ENCODE measurements at places on chromosomes 6 and 20.

DNA sequence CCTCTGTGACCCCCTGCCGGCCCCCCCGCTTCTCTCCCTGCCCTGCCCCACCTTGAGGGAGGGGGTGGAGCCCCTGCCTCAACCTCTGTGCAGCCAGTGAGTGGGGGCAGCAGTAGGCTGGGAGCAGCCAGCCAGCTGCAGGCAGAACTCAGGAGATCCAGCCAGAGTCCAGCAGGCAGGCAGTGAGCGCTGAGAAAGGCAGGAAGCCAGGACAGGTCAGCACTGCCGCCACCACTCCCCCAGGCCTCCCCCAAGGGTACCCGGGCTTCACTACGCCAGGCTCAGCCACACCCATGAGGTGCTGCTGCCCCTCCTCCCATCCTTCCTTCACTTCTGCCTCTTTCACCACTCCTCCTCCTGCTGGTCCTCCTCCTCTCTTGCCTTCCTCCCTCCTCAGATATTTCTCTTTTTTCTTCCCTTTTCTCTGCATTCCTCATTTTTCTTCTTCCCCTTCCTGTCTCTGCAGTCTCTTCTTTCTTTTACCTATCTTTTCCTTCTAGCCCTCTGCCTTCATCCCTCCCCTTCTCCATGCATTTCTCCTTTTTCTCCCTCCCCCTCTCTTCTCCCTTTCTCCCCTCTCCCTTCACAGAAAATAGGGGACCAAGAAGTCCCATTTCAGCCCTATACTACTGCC is 11.5 kb downstream of the TMEM63B start:
- DNase-seq, result no peak

GRCh38 chr6:125453516-125453915 is 151.7 kb upstream of the HDDC2 start:
- no peak for DNase-seq

- DNase-seq, result no peak
Measured at GRCh38 chr6:73854998-73855718, 159.2 kb downstream of the CD109 start.

GRCh38 chr6:41318654-41319565 is 16.5 kb upstream of the NCR2 start:
- peak; percentile 64 for DNase-seq

- DNase-seq, result no peak
Measured at GRCh38 chr6:15518057-15518456, 144.8 kb downstream of the DTNBP1 start.

- DNase-seq, result no peak
Measured at GRCh38 chr6:120108061-120108795, 758.7 kb upstream of the MAN1A1 start.

GRCh38 chr20:46394872-46395760 is 11.3 kb downstream of the ELMO2 start:
- DNase-seq, result no peak

DNA sequence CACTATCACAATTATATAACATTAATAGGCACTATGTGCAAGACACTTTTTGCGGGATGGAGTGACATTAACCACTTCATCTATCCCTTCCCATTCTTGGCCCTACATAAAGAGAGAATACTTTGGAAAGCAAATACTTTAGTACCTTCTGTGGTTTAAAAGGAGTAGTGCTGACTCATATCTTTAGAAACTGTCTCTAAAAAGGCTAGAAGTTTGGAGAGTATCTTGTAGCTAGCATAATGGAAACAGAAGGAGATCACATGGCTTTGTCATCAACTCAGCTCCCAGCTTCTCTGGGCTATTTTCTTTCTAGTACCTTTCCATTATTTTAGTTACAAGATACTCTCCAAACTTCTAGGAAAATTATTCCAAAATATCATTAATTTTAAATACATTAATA is 157.5 kb downstream of the ADGRG6 start:
- no peak for DNase-seq

GRCh38 chr20:59305908-59306655 is 5.7 kb downstream of the EDN3 start:
- DNase-seq, result no peak

GRCh38 chr20:34708621-34709043 is 4.5 kb downstream of the TP53INP2 start:
- peak; percentile 45 for DNase-seq

DNA sequence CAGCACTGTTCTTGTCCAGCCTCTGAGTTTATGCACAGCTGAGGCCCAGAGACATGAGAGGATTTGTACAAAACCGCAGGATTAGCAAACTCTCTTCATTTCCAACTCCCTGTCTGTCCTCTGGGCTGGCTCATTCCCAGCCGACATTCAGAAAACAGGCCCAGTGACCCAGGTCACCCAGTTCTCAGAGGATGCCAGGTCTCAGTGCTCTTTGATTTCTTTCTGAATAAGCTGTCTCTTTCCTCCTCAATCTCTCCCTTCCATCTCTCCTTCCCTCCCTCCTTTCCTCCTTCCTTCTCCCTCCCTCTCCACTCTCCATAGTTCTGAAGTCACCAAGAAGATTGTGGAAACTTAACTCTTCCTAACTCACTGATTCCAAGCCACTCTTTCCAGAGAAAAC is 372.7 kb upstream of the SULF2 start:
- DNase-seq, result no peak

DNA sequence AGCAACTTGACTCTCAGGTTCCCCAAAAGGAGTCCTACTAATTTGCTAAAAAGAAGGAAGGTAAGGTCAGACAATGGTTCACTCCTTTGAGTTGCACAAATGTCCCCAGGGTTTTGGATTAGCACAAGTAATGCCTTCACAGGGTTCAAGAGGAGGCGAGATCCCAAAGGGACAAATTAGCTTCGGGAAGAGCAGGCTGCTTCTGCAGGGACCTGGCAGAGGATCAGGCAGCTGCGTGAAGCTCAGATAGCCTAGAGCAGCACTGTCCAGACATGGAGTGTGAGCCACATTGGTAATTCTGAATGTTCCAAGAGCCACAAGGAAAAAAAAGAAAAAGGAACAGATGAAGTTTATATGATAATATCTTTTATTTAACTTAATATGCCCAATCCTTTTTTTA is 115.4 kb downstream of the CFAP61 start:
- DNase-seq, result no peak

GRCh38 chr20:34907616-34908469 is 31.4 kb downstream of the ACSS2 start:
- peak; percentile 91 for DNase-seq

DNA sequence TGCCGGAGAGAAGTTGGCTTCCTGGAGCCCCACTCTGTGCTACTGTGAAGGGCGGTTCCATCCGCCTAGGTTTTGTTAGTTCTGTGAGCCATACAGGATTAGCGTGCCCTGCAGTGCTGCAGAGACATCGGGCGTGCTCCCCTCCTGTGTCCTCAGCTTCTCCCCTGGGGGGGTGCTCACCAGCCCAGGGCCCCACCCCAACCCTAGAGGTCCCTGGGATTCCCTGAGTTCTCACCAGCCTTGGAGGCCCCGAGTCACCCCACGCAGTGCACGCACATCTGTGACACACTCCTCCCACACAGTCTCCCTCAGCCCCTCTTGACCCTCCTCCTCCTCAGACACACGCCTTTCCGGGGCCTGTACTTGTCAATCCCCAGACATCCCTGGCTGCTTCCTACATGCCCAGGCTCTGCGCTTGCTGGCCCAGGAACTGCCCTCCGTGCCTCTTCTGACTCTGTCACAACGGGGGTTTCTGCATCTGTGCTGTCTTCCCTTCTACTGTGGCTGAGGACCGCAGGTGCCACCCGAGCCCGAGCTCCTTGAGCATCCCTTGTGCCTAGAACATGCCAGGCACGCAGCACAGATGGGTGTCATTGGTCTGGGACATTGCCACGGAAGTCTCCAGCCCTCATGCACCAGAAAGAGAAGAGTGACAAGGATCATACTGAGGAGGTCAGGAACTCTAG is 123.2 kb upstream of the RPS6KA2 start:
- no peak for DNase-seq

DNA sequence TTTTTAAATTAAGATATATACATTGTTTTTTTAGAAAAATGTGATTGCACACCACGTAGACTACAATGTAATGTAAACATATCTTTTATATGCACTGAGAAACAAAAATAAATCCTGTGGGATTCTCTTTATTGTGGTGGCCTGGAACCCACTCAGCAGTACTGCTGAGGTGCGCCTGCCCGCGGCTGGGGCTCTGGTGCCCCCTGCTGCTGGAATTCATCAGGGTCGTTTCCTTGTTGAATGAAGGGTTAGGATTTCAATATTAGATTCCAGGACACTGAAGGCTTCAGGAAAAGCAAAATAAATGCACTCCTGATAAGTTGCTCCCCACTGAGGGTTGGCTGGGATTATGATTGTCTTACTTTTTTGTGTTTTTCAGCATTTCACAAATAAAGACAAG is 175.8 kb upstream of the GGTLC1 start:
- DNase-seq, result no peak

DNA sequence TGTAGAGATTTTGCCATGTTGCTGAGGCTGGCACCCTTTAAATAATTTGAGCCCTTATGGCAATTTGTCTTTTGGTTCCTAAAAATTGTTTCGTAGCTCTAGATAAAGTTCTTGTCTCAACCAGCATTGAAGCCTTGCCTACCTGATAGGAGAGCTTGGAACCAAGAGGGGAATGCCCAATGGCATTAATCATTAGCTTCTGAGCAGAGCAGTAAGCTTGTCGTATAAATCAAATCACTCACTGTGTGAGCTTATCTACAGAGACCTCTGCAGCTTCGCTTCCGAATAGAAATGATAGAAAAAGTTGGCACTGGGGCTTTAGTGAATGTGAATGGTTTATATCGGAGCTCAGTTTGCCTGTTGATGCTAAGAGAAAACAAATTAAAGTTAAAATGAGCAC is 10.7 kb downstream of the ANKRD6 start:
- no peak for DNase-seq

GRCh38 chr6:39088331-39088730 is 26.7 kb downstream of the SAYSD1 start:
- DNase-seq, result no peak

GRCh38 chr20:53844259-53844658 is 226.1 kb downstream of the BCAS1 start:
- no peak for DNase-seq

DNA sequence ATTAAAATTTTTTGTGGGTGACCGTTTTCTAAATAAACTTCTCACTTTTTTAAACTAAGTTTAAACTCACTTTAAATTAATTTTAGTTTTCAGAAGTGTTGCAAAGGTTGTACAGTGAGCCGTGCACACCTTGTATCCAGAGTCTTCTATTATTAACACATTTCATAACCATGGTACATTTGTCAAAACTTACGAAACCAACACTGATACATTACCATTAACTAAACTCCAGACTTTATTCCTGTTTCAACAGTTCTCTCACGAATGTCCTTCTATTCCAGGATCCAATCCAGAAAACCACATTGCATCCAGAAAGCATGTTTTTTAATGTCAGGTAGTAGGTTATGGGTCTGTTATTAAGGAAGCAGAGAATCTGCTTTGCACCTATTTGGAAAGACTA is 319.9 kb downstream of the CBLN4 start:
- no peak for DNase-seq

- no peak for DNase-seq
Measured at GRCh38 chr6:90326404-90327057, 29.9 kb upstream of the BACH2 start.

- DNase-seq, result no peak
Measured at GRCh38 chr20:43960231-43960630, 45.6 kb downstream of the TOX2 start.

GRCh38 chr6:17115251-17116116 is 13.6 kb downstream of the STMND1 start:
- peak; percentile 43 for DNase-seq

Measured in H54 (cell line).